Omental fat pad (tissue), 4 donors: ENCODE measurements at places on chromosomes 2 and 18. TPM values are rescaled to one million over a fixed set of nuclear protein-coding genes. Genes with fewer than 3 reads are reported as not detected.

OBSL1 gene
- total RNA-seq: 68.6 TPM

WNT10A gene
- 0.36 TPM for total RNA-seq

CABLES1 gene
- total RNA-seq: 24.4 TPM

TCF23 gene
- 0.12 TPM for total RNA-seq

GALNT13 gene
- total RNA-seq: 1.8 TPM

TMEM163 gene
- total RNA-seq: 0.28 TPM

ATAD2B gene
- total RNA-seq: 17.1 TPM
